ENCODE measurements at places on chromosomes 16 and 17.

DNA sequence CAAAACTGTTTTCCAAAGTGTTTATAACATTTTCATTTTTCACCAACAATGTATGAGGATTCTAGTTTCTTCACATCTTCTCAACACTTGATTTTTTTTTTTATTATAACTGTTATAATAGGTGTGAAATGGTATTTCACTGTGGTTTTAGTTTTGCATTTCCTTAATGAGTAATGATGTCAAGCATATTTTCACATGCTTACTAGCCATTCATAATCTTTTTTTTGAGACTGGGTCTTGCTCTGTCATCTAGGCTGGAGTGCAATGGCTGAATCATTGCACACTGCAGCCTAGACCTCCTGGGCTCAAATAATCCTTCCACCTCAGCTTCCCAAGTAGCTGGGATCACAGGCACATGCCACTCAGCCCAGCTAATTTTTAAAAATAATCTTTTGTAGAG is 65.1 kb downstream of the EFCAB13 start:
- no peak for DNase-seq

DNA sequence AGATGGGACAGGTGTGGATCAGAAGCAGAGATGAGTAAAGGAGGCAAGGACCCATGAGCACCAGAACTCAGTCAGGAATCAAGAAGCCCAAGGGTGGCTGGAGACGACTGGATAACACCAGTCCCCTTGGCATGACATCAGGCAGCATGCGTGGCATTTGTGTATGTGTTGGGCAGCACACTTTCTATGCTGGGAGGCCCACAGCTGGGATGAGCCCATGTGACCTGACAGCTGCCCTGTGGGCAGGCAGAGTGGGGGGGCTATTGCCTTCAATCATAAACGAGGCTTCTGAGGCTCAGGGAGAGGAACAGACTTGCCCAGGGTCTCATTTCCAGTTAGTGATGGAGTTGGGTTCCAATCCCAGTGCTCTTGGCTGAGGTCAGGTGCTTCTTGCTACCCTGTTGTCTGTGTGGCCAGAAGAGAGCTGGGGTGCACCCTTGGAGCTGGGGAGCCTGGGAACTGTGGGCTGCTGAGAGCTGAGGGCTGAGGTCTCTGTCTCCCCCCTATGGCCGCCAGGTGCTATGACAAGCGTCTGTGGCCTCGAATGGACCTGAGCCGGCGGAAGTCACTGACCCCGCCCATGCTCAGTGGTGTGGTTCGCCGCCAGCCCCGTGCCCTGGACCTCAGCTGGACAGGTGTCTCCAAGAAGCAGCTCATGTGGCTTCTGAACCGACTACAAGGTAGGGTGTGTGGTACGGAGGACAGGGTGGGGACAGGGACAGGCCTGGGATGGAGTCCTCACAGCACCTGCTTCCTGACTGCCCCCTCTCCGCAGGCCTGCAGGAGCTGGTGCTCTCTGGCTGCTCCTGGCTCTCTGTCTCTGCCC is 7.1 kb upstream of the ORAI3 start:
- no peak for DNase-seq

GRCh38 chr17:1089915-1090314 is 89.9 kb downstream of the ABR start:
- no peak for DNase-seq

DNA sequence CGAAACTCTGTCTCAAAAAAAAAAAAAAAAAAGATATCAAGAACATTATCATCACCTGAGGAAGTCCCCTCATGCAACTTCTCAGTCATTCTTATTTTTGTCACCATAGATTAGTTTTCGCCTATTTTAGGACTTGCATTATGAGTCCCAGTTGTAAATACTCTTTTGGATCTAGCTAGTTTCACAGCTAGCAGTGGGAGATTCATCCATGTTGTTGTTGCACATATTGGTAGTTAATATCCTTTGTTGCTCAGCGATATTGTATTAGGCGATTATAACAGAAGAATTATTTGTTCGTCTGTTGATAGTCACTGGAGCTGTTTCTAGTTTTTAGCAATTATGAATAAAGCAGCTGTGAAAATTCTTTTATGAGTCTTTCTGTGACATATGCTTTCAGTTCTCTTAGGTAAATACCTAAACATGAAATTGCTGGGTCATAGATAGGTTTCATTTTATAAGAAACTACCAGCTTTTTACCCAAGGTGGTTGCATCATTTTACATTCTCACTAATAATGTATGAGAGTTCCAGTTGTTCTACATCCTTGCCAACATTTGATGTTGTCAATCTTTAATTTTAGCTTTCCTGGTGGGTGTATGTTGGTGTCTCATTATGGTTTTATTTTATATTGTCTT is 40.7 kb upstream of the MAP3K14 start:
- DNase-seq: no peak

DNA sequence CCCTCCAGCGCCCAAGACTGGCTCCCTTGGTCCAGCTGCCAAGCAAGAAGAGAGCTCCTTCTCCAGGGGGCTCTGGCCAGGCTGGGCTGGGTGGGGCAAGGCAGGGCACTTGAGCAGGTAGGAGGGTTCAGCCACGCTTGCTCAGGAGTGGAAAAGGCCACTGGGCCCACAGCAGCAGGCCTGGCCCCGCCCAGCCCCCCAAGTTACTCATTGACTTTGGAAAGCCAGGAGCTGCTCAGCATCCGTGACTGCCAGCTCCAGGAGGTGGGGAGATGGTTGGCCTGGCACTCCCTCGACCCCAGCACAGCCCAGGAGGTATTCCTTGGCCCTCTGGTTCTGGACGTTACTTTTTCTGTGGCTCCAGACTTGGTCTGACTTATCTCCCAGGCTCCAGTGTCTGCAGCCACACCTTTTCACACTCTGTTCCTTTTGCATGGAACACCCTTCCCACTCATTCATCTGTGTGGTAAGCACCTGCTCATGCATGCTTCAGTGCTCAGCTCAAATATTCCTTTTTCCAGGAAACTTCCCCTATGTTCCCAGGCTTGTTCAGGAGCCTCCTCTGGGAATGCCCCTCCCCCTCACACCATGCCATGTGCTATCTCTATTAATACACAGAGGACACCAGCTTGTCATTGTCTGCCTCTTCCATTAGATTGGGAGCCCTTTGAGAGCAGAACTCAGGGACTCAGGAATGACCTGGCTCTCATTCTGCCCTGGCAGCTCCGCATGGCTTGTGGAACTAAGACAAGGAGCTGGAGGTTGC is at the start of gene CDH16:
TSS of gene CDH16 (minus strand) at position 83 of the 766 bp plus-strand sequence. CDS start 820 bp downstream, outside the sequence.
- no peak for DNase-seq

DNA sequence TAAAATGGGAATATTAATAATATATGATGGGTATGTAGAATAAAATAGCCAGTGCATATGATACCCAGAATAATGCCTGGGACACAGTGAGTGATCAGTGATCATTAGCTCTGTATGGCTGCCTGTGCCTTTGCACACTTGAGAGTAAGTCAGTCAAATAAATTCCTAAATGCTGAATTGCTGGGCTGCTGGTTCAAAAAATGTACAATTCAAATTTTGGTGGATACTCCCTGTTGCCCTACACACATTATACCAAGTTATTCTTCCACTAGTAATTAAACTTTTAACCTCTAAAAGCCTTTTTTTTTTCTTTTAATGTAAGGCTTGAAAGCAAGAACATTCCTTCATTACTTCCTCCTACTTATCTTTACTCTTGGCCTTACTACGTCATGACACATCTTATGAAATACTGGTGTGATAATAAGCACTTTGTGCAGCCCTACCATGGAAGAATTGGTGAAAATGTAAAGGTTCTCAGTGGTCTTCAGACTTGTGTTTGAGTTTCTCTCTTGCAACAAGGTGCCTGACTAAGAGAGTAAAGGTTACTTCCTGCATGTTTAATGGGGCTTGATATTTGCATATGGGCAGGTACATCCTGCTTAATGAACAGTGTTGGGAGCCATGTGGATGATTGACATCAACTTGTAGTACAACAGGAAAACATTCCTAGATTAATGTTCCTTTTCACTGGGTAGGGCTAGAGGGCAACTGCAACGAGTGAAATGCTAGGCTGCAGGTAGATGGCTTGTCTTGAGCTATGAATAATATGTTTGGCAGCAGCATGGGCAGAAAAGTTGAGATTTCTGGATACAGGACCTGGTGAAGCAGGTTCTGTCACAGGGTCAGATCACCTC is 84.3 kb downstream of the PRKCA start:
- no peak for DNase-seq

DNA sequence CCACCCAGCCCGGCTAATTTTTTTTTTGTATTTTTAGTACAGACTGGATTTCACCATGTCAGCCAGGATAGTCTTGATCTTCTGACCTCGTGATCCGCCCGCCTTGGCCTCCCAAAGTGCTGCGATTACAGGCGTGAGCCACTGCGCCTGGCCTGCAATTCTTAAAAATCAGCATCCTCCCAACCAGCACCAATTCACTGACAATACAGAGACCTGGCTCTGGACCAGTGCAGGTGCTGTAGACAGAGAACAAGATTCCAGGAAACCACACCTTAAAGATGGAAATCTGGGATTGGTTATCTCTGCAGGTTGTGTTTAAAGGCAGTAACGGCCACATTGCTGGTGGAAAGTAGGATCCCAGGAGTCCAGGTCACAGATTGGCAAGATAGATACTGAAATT is 33.6 kb downstream of the TBC1D3B start:
- DNase-seq: no peak

DNA sequence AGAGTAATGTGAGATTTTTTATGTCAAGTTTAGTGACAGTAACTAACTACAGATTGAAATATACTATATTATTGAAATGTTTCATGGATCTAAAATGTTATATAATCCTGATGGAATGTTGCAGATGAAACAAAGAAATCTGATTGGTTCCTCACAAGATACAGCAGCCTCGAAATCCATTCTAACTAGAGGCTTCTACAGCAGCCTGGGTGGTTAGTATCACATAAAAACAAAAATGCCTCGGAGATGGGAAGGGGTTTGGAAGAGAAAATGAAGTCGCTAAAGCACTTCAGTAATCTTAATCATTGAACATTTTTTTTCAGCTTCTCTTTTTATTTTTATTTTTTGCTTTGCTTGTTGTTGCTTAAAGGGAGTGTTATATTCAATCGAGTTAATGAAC is 75.2 kb downstream of the TANC2 start:
- no peak for DNase-seq

Measured in sciatic nerve (tissue), 2 donors.